NCI-H1092 treated with DMSO at 0.1 percent for 48 hours (cell line): ENCODE measurements at places on chromosomes 2 and 18.

DNA sequence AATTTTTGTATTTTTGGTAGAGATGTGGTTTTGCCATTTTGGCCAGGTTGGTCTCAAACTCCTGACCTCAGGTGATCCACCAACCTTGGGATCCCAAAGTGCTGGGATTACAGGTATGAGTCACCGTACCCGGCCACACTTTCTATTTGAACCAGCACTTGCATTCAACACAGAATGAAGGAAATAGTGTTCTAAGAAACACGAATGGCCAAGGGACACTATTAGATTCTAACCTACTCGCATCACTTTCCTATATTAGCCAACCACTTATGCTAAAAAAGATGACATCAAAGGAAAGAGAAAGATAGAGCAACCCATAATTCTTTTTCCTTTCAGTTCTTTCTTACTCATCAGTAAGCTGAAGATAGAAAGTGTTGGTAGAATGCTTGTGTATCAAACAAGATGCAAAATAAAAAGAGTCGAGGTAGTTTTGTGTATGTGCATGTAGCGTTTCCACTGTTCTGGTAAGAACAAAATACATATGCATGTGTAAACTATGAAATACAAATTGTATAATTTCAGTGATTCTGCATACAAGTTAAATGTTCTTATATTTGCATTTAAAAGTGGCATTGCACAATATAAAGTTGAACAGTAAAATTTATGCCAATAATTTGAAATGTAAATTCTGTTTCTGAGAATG is 247.6 kb downstream of the CDCA7 start:
- no peak for DNase-seq

DNA sequence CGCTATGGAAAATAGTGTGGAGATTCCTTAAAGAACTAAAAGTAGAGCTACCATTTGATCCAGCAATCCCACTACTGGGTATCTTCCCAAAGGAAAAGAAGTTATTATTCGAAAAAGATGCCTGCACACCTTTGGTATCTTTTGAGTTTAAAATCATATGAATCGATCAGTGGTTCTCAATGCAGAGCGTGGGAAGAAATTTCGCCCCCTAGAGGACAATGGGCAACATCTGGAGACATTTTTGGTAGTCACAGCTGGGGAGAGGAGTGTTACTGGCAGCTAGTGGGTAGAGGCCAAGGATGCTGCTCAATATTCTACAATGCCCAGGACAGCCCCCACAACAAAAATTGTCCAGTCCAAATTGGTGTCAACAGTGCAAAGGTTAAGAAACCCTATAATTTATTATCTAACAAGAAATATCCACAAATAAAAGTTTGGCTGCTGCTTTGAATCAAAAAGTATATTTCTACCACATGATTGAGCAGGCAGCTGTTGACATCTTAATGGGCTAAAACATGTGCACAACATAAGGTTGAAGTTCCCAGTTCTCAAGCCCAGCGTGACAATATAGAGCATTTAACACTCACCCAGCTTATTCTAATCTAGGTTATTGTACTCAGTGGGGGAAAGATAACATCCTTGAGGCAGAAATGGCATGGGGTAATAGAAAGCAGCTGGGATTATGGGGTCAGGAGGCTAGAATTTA is 425.7 kb downstream of the LRATD1 start:
- no peak for DNase-seq

GRCh38 chr2:54936766-54937165 is 113.5 kb downstream of the RTN4 start:
- no peak for DNase-seq

- no peak for DNase-seq
Measured at GRCh38 chr18:2009942-2010697, 561.2 kb downstream of the METTL4 start.

DNA sequence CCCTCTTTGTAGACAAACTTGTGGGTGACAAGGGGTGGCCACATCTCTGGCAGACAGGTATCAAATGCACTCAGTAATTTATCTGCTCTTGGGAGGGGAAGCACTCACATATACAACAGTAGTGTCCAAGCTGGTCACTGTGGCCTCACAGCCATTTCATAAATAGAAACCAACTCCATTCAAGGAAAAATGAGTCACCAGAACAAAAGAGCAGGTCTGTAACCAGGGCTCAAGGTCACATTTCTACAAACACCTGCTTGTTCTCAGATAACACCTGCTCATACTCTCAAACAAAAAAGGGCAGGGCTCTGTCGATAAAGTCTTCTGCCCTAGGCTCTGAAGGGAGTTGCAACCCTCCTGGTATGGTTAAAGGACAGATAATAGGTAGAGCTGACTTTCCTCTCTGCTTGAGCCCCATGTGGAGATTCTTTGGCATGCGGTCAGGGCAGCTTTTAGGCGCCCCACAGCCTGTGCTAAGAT is 459.0 kb downstream of the BCL11A start:
- DNase-seq = peak; percentile 0

GRCh38 chr2:239762655-239763269 is 262.4 kb downstream of the NDUFA10 start:
- DNase-seq = no peak

DNA sequence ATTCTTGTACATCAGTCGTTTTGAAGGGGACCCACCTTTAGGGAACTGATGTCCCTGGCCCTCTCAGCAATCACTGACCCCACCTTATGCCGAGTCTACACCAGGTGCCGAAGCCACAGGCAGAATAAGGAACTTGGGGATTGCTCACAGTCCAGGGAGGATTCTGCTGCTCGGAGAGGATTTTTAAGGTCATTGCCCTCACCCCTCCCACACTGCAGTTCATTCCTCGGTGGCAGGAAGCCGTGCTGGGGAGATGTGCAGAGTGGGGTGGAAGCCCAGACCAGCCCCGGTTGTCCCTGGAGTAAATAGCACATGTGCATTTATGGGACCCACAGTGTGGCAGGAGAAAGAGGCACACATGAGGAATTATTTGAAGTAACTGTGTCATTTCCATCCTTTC is 50.4 kb downstream of the PLB1 start:
- DNase-seq = no peak

DNA sequence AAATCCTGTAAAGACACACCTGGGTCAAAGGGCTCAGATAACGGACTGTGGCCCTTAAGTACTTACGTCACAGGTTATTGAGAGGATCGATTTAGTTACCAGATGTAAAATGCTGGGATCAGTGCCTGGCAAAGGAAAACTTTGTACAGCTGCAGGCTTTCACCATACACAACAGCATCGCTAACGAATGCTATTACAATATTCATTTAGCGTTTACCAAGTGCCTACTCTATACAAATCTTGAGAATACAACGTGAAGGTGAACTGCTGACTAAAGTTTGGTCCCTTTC is 619 bp upstream of the MSH6 start:
- peak; percentile 53 for DNase-seq

DNA sequence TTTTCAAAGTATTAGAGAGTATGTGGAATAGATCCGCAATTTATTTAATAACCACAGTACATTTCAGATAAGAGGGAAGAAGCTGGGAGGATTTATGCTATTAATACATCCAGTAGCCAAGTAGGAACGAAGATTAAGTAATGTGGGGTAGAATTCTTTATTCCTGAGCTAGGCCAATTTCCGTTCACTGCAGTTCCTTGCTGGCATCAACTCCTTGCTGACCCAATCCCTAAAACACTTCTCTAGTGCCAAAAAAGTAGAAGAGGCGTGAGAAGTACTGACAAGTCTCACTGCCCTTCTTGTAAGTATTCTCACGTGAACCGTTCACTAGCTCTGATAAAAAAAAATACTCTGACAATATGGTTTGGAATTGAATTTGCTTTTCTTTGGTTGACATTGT is 211.4 kb downstream of the EPHA4 start:
- DNase-seq = no peak
